ENCODE measurements at places on chromosomes 12 and 14.

DNA sequence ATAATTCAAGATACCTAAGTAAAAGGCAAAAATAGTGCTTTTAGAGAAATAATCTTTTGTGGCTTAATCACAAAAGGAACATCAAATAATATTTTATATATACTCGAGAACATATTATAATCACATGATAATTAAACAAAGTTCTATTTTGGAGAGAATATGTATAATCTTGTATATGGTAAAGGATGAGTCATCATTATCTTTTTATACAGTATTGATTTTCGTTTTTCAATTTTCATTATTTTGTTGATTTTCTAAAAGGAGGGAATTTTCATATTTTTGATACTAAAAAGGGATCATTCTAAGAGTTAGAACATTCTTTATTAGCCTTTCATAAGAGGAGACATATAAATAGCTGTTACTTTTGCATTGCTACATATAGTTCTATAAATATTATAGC, 77.3 kb upstream of the TTC7B start:
- DNase-seq: no peak

DNA sequence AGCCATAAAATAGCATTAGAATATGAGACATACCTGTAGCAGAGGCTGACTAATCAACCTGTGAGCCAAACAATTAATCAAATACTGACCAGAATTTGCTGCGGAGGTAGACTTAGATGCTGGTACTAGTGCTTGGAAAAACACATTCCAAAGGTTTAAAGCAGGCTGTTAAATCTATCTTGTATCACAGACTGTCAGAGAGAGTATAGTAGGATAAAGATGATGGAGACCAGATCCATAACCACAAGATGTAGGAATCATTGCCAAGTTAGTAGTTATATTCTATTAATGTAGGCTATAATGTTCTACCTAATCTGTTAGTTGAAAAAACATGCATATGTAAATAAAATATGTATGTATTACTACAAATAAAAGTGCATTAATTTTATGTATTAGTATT, 726.2 kb downstream of the SLC6A15 start:
- no peak for DNase-seq

- DNase-seq: no peak
Observed at GRCh38 chr14:30790827-30791226, 83.5 kb upstream of the COCH start.

DNA sequence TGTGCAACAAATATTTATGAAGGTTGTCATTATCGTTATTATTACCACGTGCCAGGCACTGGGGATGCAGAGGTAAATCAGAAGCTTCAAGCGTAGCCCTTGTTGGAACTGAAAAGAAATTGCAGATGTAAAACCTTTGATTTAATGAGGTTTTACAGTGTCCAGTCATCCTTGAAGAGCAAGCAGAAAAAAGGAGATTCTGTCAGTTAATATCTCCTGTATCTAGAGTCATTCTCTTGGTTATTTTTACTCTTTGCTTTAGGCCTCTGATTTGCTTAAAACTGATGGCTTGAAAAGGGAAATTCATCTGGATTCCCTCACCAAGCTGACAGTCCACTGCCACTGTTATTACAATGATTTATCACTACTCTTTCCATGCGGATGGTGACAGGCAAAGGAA, 179.3 kb downstream of the GALC start:
- no peak for DNase-seq

DNA sequence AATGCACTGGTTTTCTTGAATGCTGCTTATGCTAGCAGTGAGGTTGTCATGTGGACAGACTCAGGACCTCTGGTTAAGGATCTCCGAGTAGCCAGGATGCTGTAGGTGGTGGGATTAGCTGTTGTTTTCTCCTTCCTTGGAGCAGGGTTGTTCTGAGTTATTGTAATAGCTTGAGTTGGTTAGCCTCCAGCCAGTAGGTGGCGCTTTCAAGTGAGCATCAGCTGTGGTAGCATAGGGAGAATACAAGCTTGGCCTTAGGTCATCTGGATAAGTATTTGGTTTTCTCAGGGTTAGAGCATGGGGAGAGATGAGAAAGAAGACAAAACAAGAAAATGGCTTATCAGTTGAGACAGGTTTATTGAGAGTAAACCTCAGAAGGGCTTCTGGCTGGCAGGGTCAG, 299.7 kb upstream of the FBXO33 start:
- DNase-seq: no peak

GRCh38 chr14:33515441-33515840, 435.4 kb downstream of the EGLN3 start:
- no peak for DNase-seq

- no peak for DNase-seq
Observed at GRCh38 chr12:592024-592505, 71.2 kb downstream of the NINJ2 start.

DNA sequence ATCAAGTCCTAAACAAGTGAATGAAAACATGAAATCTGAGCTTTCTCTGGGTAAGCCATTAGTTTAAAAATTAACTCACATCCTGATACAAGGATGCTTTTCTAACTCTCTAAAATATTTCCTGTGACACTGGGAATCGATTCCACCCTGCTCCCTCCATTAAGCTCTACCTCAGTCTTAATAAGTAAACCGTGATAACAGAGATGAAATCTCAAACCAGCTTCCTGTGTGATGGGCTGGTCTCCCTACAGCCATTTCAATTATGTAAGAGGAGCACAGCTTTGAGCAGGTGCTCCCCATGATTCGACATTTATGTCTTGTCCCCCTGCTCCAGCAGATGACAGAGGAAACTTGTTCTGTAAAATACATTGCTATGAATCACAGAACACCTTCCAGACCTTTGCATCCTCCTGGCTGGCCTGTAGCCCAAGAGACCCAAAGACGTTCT, 59.0 kb downstream of the GAS2L3 start:
- DNase-seq: no peak

DNA sequence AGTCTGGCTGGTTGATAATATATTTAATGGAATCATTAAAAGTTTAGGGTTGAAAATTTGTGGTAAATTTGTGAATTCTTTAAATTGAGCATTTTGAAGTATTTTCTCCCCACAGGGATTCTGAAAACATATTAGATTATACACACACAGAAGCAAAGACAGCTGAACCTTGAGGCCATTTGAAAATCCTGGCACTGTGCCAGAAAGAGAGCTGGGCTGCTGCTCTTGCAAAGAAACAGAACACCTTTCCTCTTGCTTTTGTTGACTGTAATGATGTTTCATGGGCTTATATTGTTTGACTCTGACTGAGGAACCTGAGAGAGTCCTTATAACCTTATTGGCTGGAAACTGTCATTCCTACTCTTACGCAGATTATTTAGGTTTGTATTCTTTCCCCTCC, 4.8 kb downstream of the RNF34 start:
- no peak for DNase-seq

DNA sequence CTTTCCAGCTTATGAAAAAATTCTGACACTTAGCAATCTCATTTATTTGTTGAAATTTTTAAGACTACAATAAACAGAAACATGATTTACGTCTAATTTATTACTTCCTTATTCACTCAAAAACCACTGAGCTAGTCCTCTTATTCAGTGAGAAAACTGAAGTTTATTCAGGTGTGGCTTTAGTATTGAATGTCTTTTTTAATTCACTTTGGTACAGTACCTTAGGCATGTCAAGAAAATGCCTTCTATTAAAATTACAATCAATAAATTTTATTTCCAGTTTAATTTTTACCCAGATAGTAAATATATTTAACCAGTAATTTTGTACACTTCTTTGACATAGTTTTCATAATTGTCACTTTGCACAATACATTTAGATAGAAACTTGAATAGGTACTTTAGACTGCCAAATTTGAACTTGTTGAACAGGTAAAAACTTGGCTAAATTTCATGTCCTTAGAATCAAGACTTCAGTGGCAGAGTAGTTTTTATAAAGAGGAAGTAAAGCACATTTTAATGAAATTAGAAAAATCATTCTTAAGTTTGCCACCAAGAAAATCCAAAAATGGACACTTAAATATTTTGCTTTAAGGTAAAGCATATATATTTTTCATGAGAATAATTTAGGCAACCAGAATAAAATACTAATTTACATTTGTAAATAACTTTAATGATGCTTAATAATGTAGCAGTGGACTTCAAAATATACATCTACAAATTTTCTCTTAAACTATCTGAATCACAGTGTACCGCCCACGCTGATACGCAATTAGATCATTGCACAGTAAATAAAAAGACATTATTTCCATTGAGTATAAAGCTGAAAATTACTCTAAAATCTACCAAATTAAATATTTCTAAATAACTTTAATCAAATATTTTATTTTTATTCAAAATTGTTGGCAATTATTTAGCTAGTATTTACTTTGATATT, 159.1 kb downstream of the RASSF9 start:
- DNase-seq: no peak

DNA sequence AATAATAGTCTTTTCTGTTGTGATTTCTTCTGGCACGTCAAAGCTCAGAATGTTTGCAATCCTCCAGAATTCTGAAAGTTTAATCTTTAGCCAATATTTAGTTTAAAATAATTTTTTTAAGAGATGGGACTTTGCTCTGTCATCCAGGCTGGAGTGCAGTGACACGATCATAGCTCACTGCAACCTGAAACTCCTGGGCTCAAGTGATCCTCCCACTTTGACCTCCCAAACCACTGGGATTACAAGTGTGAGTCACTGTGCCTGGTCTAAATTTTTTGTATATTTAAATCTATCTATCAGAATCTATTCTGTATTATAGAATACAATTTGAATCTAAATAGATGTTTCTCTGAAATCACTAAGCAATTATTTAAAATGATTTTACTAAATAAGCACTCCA, 572.7 kb downstream of the VRK1 start:
- DNase-seq: no peak

DNA sequence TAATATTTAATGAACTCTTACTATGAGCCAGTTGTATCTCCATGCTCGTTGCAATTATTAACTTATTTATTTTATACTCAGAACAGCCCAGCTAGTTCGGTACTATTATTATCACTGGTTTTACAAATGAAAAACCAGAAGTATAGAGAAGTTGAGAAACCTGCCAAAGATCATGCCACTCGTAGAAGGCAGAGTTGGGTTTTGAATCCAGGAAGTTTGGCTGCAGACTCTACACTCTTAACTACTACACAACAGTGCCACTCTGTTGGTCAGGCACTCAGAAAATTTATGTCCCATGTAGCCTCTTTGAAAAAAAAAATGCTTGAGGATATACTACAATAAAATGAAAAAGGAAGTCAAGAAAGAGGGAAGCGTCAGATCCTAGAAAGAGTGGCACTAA, 71.5 kb upstream of the ARID2 start:
- no peak for DNase-seq

DNA sequence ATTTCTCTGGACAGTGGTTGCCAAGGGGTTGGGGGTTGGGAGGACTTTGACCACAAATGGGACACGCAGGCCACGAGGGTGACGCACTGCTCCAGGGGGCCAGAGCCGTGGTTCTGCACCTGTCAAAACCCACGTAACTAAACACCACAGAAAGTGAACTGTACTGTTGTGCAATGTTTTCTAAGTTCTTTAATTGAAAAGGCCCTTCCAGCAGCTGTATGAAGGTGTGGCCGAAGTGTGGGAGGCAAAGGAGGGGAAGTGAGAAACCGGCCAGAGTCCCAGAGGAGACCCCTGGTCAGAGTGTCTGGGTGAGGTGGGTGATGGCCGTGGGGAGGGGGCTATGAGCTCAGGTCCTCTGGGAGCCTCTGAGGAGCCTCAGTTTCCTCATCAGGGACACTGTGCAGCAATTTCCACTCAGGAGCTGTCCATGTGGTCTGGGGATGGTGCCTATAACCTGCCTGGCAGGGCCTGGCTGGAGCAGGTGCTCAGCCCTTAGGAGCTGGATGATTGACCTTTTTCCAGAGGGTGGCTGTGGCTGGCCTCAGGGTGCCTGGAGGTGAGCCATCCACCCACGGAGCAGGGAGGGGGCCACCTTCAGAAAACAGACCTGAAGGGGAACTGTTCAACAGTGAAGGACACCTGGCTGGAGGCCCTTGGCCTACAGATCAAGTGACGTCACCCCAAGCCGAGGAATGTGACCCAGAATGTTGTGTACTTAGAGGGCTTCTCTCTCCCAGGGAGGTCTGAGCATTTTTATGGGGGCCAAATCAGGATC, 9.8 kb upstream of the BDKRB2 start:
- no peak for DNase-seq

DNA sequence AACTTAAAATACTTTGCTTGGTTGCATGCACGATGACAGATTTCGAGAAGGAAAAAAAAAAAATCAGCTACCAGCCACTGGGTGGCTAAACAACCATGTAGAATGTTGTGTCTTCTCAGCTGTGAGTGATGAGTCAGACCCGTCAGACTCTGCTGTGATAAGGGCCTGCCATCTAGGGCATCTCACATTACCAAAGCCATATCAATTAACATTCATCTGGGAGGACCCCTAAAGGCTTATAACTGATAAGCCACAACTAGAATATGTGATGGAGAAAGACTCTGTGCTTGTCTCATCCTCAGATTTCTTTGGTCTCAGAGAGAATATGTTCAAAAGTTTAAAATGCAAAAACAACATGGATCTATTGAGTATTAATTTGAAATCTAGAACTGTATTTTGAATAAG, 111.5 kb downstream of the PAX9 start:
- DNase-seq: no peak

DNA sequence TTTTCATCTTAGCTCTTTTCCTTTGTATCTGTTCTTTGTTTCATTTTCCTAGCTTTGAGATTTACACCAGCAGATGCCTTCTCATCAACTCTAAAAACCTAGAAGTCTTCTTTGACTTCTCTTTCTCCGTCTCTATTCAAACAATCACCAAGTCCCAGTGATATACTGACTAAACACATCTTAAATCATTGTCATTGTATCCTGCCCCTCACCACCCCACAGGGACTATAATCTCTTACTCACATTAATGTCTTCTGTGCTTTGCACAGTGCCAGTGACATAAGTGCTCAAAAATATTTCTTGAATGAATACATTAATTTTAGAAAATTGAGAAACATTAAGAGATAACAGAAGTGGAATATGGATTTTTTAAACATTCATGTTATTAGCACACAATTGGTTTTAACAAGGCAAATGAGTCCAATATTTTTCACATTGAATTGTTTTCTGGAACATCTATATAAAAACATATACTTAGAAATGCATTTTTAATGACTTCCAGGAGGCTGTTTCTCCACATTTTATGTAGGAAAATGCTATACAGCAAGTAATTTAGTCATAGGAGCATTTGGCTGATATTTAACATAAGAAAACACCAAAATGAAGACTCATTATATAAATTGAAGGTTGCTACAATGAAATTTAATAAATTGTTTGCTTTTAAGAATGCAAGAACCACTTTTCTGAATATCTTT, 472.8 kb upstream of the PRICKLE1 start:
- DNase-seq: no peak

DNA sequence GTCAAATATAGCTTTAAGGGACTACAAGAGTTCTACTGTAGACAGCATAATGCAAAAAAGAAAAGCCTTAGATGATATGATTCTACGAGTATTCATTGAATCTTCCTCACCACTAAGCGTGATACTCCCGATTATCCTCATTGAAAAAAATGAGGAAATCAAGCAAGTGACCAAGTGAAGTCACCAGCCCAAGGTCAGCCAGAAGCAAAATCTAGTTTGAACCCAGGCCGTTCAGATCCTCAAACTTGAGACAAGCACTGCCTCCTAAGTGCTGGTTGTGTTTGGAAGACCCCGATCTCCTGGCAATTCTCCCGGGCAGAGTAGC, 845 bp downstream of the GIT2 start:
- DNase-seq: no peak

- DNase-seq: no peak
Observed at GRCh38 chr14:61899497-61899896, 137.3 kb downstream of the SNAPC1 start.

Data from CD4-positive, alpha-beta T cell treated with Interleukin-10 for 1 hour (primary cell).